ENCODE measurements at places on chromosomes 2 and 18.

DNA sequence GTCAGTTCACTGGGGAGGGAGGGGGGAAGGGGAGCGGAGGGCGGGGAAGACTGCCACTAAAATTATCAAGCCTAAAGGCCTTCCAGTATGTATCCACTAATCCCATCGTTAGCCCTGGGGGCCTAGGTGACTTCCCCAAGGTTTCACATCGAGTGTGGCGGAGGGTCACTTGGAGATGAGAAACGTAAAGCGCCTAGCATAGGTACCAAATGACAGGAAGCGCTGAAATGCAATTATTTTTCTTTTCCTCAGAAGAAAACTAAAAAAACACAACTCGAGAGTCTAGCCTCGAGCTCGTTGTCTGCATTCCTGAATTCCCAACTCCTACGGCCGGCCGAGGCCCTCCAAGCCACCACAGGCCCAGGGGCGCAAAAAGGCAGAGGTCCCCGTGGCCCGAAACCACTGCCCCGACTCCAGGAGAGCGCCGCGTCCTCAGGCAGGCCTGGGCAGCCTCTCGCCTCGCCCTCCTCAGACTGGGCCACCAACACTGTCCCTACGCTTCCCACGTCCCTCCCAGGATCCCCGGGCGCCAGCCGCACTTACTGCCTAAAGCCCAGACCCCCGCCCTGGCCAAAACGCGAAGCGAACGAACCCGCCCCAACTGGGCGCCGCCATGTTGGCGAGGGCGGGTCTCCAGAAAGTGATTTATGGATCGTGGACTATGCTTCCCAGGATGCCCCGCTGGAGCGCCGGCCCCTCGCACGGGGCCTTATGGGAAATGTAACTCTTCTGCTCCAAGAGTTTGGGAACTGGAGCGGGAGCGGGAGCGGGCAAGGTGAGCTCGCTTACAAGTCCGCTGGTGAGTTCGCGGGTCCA, at the start of gene USP40:
USP40 (minus strand) TSS at position 642 of the 816 bp plus-strand sequence. CDS start 1,228 bp downstream, outside the sequence.
- DNase-seq = peak; percentile 95

DNA sequence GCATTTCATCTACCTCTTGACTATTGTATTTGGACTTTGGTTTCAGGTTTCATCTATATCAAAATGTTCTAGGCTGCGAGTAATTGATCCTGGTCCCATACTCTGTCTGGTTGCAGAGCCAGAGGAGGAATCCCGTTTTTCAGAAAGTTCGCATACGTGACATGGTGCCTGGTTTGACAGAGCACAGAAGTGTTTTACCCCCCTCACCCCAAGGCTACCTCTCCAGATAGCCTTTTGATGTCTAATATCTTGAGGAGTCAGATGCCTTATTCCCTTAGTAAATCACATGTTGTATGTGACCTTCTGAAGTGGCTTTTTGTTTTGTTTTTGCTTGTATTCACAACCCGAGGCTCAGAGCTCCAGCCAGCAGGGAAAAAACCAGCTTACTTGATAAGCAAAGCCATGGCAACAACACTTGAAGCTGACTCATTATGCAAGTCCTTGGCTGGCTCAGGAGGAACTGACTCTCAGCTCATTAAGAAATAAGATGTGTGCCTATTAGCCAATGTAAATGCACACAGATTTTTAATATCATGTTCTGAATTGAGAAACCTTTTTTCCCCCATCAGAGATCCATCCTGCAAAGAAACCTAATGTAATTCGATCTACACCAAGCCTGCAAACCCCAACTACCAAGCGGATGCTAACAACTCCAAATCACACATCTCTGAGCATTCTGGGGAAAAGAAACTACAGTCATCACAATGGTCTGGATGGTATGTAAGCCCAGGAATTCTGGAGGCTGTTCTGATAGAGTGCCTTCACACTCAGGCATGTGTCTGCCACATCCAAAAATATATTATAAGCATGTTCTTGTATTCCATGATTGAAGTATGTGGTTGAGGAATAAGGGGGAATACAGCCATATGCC, 41.4 kb downstream of the OXER1 start:
- DNase-seq = no peak

DNA sequence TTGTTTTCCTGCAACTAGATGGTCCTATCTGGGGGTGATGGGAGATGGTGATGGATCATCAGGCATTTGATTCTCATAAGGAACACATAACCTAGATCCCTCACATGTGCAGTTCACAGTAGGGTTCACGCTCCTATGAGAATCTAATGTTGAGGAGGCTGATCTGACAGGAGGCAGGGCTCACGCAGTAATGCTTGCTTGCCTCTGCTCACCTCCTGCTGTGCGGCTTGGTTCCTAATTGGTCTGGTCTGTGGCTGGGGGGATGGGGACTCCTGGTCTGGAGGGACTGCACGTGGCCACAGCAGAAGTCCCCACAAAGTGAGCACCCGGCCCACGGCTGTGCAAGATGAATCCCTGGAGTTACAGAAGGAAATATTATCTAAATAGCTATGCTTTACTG, 11.3 kb downstream of the MC5R start:
- DNase-seq = no peak

- DNase-seq = no peak
Measured at GRCh38 chr2:126370201-126370600, 285.8 kb upstream of the GYPC start.

DNA sequence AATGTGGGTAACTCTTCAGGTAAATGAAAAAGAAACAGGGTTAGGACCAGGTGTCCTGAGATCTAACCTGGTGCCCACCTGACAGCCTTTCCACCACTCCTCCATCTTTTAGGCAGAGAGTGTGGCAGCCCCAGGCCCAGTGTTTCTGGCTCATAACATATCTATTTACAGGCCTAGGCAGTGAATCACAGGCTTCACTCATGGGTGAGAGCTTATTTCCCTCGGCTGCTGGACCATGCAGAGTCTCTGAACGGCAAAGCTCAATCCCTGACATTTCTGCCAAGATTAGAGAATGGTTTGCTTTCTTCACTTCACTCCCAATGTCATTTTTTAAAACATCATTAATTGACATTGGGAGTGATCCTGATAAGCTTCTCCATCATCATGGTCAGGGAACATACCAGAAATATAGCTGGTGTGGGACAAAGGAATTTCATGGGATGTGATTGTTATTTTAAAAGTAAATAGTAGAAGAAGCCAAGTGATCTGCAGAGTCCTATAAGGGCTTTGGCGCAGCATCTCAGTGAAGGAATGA, 323.9 kb downstream of the SETBP1 start:
- DNase-seq = no peak

GRCh38 chr18:8279346-8279745, 329.9 kb upstream of the RAB12 start:
- no peak for DNase-seq

DNA sequence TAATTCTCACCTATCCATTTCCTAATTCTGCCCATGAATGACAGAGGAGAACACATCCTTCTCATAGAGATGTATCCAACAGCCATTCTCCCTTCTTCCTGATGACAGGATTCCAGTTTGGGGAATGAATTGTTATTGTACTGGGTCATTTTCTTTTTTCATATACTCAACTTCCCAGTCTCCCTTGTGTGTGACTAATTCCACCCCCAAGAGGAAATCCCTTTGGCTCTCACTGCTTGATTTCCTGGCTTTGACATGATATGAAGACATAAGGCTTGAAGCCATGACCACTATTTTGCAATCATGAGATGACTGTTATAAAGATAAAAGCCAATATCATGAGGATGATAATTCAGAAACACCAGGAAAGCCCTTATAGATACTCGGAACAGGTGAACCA, 384.7 kb upstream of the ACVR2A start:
- no peak for DNase-seq

- DNase-seq = no peak
Measured at GRCh38 chr2:83113953-83114352, 1345.1 kb downstream of the SUCLG1 start.

- DNase-seq = no peak
Measured at GRCh38 chr18:22473366-22473765, 55.7 kb upstream of the CTAGE1 start.

GRCh38 chr2:120221616-120222015, 1.6 kb downstream of the TMEM185B start:
- DNase-seq = no peak

DNA sequence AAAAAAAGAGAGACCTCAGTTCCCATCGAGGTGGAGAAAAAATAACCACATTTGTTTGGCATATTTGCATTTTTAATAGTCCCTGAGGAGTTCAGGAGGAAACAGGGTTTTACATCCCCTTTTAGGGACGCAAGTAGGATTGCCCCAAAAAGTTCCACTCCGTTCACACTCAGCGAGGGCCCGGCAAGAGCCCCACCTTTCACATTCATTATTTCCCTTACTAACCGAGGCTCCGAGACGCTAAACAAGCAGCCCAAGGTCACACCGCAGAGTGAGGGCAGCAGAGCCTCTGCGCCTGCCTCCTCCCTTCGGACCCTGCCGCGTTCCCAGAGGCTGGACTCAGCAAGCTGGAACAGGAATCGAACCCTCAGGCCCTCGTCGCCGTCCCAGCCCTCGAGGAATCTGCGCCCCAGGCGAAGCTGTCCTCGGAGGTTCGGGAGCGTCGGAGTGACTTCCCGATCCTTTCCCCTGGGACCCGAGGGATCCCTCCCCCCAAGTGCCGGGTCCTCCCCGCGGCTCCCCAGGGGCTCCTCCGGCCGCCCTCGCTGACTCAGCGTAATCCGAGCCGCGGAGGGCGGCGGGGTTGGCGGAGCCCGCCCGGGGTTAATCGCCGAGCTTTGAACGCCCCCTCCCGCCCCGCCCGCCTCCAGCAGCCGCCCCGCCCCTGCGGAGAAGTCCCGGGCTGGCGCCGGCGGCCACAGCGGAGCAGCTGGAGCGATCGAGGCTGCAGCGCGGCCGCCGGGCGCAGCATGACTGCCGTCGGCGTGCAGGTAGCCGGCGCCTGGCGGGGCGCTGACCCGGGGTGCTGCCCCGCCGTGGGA, at the start of gene TMEM37:
TMEM37 (plus strand) TSS at position 700 of the 821 bp plus-strand sequence; CDS start at position 750, 50 bp downstream.
- peak; percentile 85 for DNase-seq

DNA sequence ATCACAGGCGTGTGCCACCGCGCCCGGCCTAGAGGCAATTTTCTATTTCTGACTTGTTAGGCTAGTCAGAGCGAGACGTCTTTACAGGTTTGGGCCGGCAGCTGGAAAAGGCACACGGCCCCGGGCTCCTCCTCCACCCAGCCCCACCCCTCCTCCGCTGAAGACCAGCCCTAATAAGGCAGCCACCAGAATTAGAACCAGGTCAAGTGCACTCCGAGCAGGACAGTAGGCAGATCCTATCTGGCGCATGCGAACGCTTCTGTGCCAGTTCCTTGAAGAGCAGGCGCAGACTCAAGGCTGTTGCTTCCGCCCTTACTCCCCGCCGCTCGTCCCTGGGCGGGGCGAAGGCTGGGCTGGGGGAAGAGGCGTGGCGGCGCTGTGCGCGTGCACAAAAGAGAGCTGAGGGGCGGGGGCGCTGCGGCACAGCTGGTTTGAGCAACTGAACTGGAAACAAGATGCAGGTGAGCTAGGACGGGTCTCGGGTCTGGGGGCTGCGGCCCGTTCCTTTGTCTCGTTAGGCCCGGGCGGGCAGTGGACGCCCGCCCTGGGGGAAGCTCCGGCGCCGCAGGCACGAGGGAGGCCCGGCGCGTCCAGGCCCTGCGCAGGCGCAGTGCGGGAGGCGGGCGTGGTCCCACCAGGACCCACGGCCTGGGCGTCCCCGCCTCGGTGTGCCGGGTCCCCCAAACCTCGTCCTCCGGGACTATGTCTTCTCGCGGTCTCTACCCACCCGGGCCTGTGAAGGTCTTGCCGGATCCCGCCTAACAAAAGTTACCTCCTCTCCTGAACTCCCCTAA, at the start of gene PDCL3:
PDCL3 (plus strand) TSS at position 381 of the 794 bp plus-strand sequence; CDS start at position 456, 75 bp downstream.
- peak; percentile 97 for DNase-seq

DNA sequence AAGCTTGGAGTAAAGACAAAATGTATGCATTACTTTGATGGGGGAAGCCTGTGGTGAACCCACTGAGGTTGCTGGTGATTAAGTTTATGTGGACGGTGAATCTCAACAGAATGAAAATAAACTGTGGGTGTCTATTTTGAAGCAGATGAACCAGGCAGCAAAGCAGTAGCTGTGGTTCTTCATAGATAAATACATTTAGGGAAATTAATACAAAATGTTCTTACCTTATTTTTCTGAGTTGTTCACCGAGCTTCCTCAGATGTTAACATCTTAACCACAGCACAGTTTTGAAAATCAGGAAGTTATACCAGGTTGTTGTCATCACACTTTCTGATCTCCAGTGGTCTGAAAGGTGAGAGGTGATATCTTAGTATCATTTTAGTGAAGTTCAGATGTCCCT, 53.9 kb downstream of the NCK2 start:
- no peak for DNase-seq

DNA sequence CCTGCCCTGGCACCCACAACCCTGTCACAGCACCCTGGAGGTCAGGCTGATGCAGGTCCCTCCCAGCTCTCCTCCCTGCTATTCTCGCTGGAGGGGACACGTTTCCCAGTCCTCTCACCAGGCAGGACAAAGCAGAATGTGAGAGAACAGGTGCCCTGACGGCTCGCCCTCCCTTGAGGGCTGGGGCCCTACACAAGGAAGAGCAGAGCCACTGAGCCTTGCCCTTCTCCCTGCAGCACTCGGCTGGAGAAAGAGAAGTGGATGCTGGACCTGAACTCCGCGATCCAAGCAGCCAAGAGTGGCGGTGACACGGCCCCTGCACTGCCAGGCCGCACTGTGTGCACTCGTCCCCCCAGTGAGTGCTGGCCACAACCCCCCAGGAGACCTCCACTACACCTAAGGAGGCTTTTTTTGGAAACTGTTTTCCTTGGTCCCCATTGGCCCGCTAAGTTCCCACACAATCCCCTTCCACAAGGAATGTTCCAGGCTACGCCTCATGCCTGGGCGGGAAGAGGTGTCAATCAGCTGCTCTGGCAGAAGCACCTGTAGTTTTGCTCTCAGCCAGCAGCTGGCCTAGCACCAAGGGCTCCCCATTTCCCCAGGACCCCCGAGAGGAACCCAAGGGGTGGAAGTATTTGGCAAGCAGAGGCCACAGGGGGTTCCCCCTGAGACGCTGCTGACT, 17.4 kb downstream of the STK25 start:
- DNase-seq = no peak

DNA sequence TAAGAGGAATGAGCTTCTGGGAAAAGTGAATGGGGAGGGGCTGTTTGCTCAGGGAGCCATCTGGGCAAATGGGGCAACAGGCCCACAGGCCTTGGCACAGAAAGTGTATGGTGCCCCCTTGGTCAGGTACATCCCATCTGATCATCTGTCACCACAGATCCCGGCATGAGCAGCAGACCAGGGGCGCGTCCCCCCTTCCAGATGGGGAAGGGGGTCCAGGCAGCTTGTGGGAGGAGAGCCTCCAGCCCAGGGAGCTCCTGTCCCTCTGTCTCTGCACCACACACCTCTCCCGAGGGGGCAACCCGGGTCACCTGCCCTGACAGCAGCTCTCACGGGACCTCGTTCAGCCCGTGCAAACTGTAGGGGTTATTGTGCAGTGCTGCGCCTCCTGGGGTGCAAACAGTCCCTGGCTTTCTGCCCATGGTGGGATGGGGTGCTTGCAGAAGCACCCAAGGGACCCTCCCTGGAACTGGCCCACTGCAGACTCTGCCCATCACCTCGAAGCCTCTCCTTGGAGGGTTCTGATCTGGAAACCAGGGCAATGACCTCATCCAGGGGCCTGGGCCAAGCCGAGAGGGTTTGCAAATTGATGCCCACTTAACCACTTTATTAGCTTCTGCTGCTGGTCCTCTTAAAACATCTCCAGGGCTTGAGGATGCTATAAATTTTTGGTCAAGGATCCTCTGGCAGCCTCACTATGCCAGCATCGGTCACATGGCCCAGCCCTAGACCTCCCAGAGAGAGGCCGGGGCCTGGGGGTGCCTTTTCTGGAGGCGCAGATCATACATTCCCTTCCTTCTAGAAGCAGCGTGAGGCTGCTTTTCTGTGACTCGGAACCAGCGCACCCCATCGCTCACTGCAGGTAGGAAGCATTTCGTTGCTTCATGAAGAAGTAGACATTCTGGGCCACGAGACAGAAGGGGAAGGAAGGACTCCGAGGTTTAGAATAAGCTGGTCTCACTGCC, 7.6 kb upstream of the BOK start:
- no peak for DNase-seq

GRCh38 chr18:50203801-50204604, 9.1 kb upstream of the MYO5B start:
- peak; percentile 43 for DNase-seq

Measured in right hindlimb (tissue), 1 donor.